ENCODE measurements at places on chromosomes 3 and 15. TPM values are rescaled to one million over a fixed set of nuclear protein-coding genes. Genes with fewer than 3 reads are reported as not detected.

Gene KBTBD13
- 0.09 TPM for total RNA-seq

Gene IGF1R
- total RNA-seq = 65.2 TPM

Gene CTXN2
- total RNA-seq = 0.16 TPM

Gene LCTL
- not detected for total RNA-seq

Gene CPNE9
- not detected for total RNA-seq

Gene FOXB1
- not detected for total RNA-seq

Gene PAK6
- 0.98 TPM for total RNA-seq

Gene SRGAP3
- 9.0 TPM for total RNA-seq

Gene PCSK6
- 21.3 TPM for total RNA-seq

Gene PLSCR5
- total RNA-seq = not detected

Data from mucosa of descending colon (tissue), 3 donors.